ENCODE measurements at places on chromosomes 1 and 21.
A peak's percentile ranks its signal among the peaks of the same experiment; 100 is the strongest.

DNA sequence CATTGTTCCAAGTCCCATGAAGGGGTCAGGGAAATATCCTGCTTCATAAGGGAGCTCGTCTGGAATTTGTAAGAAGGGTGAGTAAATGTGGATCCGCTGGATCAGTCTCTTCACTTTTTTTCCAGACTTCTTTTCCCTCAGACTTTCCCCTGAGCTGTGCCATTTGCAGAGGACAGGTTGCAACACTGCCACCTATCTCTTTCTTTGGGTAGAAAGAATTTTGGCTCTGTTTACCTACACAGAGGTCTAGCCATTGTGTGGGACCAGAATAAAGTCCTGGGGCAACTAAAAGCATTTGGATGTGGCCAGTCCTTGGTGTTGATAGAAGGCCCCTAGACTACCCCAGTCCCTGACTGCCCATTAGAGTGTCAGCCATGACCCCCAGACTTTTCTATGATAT lies 1146.7 kb upstream of the PRMT6 start:
- no peak for DNase-seq

DNA sequence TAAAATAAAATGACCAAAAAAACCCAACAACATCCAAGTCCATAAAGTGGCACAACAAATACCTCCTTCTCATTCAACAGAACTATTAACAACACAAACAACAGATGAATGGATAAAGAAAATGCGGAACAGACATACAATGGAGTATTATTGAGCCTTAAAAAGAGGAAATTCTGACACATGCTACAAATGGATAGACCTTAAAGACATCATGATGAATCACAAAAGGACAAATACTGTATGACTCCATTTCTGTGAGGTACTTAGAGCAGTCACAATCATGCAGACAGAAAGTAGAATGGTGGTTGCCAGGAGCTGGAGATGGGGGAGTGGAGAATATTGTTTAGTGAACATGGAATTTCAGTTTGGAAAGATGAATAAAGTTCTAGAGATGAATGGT lies 42.6 kb downstream of the EYA3 start:
- no peak for DNase-seq

- no peak for DNase-seq
These were observed 5.8 kb upstream of the PEAR1 start for GRCh38 chr1:156887734-156888133.

- no peak for DNase-seq
These were observed 2.3 kb upstream of the RUNX1 start for GRCh38 chr21:35051287-35051818.

- DNase-seq, result no peak
These were observed 49.2 kb downstream of the S1PR1 start for GRCh38 chr1:101285922-101286570.

- DNase-seq, result no peak
These were observed 13.3 kb downstream of the LRP8 start for GRCh38 chr1:53314606-53315005.

DNA sequence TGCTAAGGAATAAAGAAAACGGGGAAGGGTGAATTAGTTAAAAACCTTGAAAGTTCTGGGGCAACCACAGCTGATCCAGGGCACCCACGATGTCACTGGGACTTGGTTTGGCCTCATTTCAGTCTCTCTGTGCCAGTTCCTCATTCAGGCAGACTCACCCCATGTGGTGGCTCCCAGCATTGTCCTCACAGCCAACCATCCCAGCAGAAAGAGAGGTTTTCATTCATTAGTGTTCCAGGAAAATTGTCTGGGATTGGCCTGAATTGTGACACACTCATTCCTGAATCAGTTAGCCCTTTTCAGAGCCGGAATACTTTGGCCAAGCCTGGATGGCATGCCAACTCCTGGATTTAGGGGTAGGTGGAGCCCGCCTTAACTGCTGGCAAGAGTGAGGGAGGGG lies 367.7 kb downstream of the PRDM2 start:
- no peak for DNase-seq

GRCh38 chr1:86194491-86195034 lies 38.0 kb upstream of the COL24A1 start:
- DNase-seq, result no peak

DNA sequence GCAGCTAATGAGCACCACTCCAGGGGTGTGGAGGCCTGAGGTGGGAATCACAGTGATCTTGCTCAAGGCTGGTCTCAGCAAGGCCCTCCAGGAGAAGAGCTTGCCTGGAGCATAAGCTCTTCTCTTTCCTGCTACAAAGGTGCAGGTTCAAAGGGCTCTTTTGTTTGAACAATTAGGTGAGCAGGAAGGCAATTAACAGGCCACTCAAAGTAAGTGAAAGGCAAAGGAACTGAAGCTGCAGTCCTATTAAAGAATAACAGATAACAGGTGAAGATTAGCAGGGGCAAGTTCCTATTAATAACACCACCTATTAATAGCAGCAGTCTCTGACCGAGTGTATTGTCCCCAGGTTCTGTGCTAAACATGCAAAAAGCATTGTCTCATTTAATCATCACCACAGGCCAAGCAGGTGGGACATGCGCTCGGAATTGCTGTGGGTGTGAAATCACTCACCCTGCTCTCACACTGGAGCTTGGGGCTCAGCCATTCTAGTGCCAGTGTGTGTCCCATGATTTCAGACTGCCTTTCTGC lies 113.8 kb downstream of the RHOU start:
- DNase-seq, result no peak

DNA sequence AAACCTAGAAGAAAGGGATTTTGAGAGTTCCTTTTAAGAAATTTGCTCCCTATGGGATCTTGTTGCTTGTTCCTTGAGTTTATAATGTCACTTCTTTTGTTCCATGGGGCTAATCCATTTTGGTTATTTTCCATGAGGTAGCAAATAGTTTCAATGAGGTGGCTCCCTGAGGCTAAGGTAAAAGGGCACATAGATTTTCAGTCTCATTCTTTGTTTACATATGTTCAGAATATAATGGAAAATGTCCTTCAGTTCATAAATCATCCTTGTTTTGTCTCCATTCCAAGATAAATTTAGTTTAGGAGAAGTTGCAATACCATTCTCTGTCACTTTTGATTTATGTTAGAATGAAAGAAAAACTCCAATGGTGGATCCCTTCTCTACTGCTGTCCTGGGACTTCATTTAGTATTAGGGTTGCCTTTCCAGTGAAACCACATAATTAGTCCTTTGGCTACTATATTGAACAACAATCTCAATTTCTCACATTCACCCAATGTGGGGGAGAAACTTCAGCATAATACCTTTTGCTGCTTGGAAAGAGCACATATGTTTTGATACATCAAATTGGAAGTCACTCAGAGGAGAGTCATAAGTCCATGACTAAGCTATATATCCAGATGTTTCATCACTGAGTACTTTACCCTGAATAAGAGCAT lies 80.9 kb upstream of the ADAMTS5 start:
- DNase-seq, result no peak

GRCh38 chr1:45512641-45513054 lies 9.0 kb downstream of the PRDX1 start:
- peak; percentile 57 for DNase-seq

- no peak for DNase-seq
These were observed 1.9 kb downstream of the ADARB1 start for GRCh38 chr21:45076245-45076711.

DNA sequence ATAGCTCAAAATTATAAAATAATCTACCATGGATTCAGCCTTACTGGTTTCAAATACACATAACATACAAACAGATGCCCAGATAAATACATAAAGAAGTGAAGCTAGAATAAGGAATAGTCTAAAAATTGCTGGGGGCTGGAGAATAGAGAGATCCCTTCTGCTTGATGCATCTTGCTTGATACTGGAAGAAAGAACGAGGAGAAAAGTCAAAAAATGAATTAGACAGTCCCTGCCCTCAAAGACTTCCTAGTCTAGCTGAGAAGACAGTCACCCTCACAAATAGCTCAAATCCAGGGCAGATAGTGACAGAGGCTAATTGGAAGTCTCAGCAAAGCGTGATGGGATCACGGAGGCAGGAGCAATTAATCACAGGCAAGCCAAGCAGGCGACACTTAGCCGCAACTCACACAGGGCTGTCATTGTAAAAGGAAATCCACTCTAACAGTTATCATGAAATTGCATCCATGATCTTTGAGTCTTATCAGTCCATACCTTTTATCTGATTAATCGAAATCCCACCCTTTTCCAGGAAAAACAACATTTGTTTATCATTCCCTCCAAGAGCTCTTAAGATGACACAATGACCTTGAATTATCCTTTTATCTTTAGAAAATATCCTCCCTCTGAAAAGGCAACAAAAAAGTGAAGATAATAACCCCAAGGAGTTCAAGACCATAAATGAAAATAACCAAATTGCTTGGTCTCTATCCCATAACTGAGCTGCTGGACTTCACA lies 59.7 kb upstream of the TIAM1 start:
- no peak for DNase-seq

- no peak for DNase-seq
These were observed 307.3 kb upstream of the DUSP10 start for GRCh38 chr1:222049176-222049575.

DNA sequence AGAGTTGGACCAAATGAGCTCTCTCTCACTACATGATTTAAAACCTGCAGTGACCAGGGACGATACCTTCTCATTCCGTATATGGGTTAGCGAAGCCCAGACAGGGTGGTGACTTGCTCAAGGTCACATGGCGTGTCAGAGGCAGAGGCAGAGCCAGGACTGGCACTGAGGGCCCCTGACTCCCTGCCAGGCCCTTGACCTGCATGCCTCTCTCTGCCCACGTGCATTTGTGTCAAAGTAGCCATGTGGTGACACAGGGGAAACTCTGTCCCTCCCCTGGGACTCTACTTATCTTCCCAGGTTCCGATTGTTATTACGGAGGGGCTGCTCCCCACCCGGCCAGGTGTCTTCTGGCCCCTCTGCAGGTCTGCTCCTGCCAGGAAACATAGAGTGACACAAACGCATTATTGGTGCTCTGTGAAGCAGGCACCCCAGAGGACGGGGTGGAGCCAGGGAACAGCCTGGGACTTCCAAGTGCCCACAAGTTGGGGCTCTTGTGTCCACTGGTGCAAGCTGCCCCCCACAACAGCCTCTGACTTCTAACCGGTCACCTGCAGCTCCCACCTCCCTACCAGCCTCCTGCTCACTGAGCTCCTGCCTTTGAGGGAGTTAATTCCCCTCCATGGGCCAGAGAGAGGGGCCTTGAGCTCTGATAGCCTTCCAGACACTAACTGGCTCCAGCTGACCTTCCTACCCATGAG lies 7.3 kb upstream of the TINAGL1 start:
- DNase-seq, result no peak

DNA sequence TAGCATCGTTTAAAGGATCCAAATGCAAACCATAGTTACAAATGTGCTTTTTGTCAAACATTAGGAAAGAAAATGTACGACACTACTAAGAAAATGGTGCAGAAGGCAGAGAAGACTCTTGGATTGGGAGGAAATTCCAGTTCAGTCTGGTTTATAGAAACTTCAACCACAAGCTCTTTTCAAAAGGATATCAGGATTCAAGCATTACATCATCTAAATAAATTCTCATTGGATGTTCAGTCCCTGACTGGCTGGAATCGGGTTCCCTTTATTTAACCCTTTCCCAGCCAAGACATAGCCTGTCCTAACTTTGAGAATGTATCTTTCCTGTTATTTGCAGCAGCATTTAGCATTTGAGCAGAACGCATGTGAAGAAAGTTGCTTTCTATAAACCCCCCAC lies 184.6 kb downstream of the LMO4 start:
- DNase-seq, result no peak

DNA sequence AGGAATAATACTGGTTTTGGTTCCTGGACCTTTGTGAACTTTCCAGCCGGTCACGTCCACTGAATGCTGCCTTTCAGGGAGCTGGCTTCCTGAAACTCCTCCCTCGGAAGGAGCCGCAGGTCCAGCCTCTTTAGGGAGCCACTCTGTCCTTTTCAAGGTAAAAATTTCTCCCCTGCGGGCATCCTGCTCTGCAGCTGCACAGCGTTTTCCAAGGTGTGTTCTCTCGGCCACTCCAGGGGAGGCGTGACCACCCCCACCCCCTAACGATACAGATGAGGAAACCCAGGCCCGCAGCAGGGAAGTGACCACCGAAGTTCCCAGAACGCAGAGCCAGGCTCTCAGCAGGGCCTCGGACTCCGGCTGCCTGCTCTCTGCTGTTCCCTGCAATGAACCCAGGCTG lies 21.5 kb downstream of the PADI2 start:
- no peak for DNase-seq

DNA sequence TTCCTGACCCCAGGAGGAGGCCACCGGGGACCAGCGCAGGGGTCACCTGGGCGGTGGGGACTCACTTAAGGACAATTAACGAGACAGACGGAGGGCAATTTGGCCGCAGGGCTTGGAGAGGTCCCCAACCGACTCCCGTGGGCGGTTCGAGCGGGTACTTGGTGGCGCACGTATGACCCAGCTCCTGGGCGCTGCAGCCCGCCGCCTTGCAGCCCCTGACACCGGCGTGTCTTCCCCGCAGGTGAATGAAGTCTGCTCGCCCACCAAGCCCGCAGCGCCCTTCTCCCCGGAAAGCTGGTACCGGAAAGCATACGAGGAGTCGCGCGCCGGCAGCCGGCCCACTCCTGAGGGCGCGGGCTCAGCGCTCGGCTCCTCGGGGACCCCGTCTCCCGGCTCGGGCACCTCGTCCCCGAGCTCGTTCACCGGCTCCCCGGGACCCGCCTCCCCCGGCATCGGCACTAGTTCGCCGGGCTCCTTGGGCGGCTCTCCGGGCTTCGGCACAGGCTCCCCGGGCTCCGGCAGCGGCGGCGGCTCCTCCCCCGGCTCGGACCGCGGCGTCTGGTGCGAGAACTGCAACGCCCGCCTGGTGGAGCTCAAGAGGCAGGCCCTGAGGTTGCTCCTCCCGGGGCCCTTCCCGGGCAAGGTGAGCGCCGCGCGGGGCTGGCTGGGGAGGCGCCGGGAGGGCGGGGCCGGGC lies 1.4 kb downstream of the KIF26B start:
- peak; percentile 89 for DNase-seq

- DNase-seq, result peak; percentile 84
These were observed 19.7 kb upstream of the KCNC4 start for GRCh38 chr1:110190282-110190929.

GRCh38 chr1:108972951-108973350 lies 9.7 kb upstream of the CLCC1 start:
- DNase-seq, result no peak

DNA sequence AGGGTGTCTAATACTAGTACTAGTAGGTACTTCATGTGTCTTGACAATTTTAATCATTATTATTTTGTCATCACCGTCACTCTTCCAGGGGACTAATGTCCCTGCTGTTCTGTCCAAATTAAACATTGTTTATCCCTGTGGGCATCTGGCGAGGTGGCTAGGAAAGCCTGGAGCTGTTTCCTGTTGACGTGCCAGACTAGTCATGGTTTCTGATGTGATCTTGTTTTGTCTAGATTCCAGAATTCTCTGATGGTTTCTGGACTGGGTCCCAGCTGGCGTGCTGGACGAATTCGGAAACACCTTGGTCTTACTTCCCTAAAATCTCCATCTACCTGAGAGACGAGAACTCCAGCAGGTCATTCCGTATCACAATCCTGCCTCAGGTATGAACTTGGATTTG lies 66.1 kb upstream of the FAM3B start:
- no peak for DNase-seq

GRCh38 chr1:75342786-75343185 lies 208.6 kb downstream of the LHX8 start:
- peak; percentile 73 for DNase-seq

GRCh38 chr1:229268505-229268904 lies 2.4 kb upstream of the RAB4A start:
- DNase-seq, result no peak
